Activated CD4-positive, alpha-beta T cell treated with anti-CD3 and anti-CD28 coated beads, Interleukin-2, amount 50 U/mL, for 24 hours (primary cell): ENCODE measurements at places on chromosomes 3 and 15.

DNA sequence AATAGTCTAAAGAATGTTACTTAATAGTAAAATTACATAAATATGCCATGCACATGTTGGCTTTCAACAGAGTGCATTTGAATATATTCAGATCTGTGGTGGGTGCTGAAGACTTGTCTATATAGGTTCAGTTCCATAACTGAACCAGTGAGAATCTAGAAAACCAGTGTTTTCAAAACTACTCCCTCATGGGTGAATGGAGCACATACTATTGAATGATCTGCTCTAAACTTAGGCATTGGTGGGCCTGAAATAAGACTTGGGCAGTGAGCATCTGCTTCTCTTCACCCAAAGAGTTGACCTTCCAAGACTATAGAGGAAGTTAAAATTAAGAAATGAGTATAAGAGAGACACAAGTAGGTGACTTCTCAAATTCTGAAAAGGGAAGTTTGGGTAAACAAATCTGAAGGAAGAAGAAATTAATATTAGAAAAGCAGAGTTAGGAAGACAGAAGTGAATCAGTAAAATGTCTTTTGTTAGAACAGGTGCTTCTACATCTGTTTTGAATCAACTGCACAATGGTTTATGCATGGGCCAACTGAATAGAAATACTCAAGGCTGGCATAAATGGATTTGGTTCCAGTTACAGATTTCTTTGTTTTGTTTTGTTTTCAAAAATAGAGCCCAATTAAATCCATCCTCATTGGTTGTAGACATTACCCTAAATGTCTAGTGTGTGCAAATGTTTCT, 19.3 kb downstream of the ALCAM start:
- DNase-seq, result no peak

GRCh38 chr3:144343343-144343742, 371.7 kb downstream of the DIPK2A start:
- no peak for DNase-seq

DNA sequence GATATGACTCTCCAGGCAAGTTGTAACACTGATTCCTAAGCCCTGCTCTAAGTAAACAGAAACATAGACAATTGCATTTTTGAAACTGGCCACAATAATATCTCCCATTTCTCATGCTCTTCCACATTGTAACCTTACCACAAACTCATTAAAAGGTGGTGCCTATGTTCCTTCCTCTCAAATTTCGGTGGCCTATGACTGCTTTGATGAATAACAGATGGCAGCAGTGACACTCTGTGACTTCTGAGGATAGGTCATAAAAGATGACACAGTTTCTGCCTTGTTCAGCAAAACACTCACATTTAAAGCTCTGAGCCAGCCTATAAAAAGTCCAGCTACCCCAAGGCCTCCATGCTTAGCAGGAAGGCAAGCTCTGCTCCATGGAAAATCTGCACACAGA, 195.2 kb downstream of the EFHB start:
- no peak for DNase-seq

- no peak for DNase-seq
Observed at GRCh38 chr3:59866076-59866475, 816.3 kb upstream of the CFAP20DC start.

DNA sequence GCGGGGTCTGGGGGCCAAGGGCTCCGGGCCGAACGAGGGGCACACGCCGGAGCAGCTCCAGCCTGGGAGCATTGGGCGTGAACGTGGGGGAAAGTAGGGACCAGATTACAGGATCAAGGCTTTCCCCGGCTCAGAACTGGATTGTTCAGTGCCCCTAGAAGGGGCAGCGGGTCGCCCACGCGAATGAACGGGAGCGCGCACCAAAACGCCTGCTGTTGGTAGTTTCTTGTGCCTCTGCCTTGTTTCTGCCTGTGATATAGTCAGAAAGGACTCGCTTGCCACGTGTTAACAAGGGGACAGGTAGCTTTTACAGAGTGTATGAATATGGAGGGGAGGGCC, 1.1 kb downstream of the CASR start:
- DNase-seq, result no peak

GRCh38 chr15:32042269-32042972, 12.1 kb downstream of the CHRNA7 start:
- no peak for DNase-seq
